Cerebellar nuclear complex (tissue), 1 donor: ENCODE measurements at places on chromosomes 4 and X.

DNA sequence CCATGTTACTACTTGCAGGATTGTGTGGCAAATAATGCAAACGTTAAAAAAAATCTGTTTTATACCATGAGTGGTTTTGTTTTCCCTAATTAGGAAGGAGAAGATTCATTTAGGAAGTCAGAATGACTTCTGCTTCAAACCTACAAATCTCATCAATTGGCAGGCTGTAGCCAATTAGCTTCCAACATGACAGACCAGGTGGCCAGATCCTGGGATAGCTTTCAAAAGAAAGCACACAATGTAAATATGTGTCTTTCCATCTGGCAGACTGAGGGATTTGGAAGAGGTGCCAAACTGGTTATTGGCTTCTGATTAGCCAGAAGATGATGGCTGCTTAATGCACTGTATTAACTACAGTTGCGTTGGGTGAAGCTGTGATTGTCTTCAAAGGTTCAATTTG is 432.8 kb downstream of the ANKRD50 start:
- DNase-seq: no peak

- no peak for DNase-seq
Measured at GRCh38 chrX:132486599-132487178, 2.1 kb downstream of the MBNL3 start.

DNA sequence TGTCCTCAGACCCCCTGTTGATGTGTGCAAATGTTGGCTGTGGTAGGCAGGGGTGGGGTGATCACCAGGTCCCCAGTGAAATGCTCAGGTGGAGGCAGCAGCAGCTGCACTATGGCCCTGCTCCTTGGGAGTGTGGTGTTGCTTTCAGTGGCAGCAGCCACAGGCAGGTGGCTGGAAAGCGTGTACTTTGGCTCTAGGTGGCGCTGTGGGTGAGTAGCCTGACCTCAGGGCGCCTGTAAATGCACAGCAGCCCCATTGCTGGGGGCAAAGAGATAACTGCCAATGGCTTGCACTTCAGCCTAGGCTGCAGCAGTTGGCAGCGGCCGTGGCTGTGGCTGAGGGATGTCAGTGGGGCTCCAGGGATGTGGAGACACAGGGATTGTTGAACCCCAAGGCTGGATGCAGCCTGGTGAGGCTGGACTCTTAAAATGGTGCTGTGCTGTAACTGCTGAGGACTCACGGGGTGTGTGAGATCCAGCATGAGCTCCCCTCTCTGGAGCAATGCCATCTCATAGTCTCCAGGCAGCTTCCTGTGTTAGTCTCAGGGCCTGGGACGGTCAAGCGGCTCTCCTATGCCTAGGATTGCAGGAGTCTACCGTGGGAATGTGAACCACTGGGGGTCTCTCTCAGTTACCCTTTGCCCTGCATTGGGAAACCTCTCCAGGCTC is 421.7 kb upstream of the HTR2C start:
- no peak for DNase-seq

DNA sequence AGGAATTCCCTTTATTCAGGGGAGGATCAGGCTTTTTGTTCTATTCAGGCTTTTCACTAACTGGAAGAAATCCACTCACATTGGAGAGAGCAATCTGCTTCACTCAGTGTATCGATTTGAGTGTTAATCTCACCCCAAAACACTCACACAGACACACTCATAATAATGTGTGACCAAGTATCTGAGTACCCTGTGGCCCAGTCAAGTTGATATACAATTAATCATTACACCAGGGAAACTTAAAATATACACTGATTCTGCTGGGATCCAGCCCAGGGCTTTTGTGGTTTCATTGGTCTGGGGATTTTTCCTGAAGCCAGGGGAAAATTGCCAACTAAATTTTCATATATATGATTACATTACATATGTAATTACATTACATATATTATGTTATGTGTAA is 44.0 kb upstream of the GATB start:
- no peak for DNase-seq

- no peak for DNase-seq
Measured at GRCh38 chrX:148047200-148047599, 66.1 kb downstream of the FMR1NB start.

GRCh38 chr4:94508296-94508695 is 56.6 kb downstream of the PDLIM5 start:
- no peak for DNase-seq

DNA sequence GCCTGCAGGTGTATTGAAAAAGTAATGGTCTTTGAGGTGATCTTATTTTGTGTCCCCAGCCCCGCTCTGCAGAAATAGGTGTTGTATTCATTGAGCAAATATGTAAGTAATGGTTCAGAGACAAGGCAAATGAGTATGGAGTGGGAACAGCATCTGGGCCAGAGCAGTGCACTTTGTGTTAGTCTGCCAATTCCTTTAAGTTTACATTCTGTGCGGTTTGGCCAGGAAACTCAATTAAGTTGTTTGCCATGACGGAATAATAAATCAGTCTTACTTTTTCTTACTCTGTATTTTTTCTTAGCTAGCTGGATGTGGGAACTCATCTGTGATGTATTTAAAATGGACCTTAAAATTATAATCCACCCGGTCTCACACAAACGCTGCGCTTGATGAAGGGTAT is 12.6 kb downstream of the DCLK2 start:
- DNase-seq: no peak

DNA sequence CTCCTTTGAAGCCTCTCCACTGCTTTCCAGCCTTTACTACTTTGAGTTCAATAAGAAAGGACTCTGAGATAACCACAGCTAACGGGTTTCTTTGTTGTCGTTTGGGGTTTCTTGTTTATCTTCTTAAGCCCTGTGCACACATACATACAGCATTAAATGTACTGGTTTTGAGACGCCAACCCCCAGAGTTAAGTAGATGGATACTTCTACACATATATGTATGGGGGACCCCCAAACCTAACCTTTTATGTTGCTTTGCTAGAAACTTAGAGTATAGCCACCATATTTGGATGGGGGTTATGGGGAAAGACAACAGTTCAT is 697 bp downstream of the CEP135 start:
- DNase-seq: no peak

DNA sequence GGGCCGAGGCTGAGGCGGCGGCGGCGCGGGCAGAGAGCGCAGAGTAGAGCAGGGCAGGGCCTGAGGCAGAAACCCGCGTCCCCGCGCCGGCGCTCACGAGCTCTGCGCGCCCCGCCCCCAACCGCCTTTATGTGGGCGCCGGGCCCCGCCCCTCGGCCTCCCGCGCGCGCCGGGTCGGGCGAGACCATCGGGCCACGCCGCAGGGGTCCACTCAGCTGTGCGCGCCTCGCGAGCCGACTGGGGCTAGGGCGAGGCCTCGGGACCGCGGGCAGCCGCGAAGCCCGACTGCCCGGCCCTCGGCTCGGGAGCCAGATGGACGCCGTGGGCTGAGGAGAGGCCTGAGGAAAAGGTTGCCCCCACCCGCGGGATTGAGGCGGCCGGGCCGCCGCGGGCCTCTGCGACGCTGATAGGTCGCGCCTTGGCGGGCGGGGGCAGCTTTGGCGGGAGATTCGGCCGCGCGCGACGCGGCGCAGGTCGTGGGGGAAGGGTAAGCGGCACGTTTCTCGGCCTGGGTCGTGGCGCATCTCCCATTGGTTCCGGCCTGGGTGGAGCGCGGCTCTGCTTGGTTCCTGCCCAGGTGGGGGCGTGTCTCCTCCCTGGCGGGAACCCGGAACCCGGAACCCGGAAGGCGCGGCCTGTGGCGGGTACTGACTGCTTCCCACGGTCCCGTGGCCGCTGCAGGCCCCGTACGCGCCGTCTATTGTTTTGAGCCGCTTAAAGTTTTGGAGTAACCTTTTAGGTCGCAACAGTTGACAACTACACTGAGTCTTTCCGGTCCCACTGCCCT is at the start of gene SLBP:
Gene SLBP (minus strand): TSS at position 104 of the 787 bp plus-strand sequence. CDS start 131 bp downstream, outside the sequence.
- DNase-seq: peak; percentile 52

GRCh38 chr4:186451982-186452381 is 103.4 kb downstream of the MTNR1A start:
- no peak for DNase-seq

- DNase-seq: no peak
Measured at GRCh38 chr4:41512136-41512535, 25.8 kb upstream of the LIMCH1 start.

DNA sequence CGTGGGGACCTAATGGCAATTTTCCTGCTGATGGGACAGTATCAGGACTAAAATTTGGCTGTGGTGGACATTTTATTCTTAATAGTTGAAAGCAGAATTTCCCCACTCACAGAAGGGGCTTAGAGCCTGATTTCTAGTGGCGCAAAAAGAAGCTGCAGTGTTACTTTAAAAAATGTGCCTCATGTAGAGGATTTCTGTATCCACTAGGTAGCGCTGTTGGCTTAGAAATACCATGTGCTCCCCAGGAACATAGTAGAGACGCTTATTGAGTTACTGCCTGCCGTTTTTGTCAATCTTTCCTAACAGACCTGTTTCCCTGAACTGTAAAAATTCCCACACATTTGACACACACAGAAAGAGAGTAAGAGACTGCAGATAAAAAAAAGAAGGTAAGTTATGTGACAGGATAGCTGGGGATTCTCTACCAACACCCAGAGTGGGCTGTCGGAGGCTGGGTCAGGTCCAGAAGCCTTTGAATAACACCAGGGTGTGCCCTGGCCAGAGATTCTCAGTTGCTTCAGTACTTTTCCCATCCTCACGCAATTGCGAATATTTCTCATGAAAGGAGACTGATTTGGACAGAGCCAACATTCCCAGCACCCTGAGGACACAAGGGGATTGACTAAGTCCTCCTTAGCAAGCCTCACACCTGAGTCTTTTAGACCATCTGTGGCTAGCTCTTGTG is 88.4 kb downstream of the ZXDA start:
- DNase-seq: no peak

DNA sequence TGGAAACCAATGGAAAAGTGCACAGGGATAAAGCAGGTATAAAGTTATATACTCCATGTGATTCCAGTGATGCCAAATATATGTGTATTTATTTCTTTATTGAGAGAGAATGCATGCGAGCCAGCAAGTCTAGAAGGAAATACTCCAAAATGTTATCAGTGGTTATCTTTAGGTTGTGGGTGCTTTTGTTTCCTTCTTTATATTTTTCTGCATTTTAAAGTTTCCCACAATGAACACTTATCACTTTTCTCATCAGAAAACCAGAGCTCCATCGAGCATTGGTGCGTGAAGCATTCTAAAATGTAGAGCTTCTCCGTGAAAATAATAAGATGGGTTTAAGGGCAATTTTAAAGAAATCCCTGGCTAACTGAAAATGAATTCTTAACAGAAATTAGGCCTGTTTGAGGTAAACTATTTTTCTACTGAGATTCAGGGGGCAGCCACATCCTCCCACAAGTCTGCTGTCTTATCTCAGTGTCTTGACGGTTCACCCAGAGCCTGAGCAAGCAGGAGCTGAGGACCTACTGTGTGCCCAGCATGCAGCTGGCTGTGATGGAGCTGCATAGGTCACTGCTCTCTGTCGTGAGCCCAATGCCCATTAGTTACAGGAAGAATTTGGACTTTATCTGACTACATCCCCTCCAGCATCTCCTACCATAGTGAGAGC is 18.7 kb upstream of the CD40LG start:
- no peak for DNase-seq

GRCh38 chrX:65406532-65406931 is 128.1 kb downstream of the LAS1L start:
- DNase-seq: no peak

DNA sequence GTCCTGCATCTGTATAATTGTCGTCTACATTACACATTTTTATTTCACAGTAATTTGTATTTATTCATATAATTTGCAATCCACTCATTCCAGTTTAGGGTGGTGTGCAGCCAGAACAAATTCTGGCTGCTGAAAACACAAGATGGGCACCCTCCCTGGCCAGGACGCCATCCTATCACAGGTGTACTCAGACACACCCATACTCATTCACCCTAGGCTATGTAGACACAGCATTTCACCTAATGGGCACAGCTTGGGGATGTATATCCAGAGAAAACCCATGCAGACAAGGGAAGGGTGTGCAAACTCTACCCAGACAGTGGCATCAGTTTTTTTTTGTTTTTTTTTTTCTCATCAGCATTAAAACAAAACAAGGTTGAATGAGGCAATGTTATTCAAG is 73.1 kb downstream of the HMGB2 start:
- no peak for DNase-seq

DNA sequence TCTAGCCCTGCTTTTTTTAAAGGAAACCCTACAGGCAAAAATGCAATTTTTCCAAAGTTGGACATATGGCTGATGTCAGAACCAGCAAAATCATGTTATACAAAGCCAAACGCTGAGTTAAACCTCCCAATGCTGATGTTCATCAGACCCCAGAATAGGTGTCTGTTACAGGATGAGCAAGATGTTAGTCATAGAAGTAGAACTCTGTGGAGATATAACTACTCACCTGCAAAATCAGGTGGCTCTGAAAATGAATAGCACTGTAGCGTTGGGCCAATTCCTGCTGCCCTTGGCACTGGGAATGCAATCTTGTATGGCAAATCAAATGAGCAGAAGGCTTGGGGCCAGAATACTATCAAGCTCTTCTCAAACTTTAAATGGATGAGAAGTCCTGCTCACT is 634.1 kb downstream of the RPA4 start:
- no peak for DNase-seq
